Endothelial cell (in vitro differentiated cells): ENCODE measurements at places on chromosomes 2 and 18.

DNA sequence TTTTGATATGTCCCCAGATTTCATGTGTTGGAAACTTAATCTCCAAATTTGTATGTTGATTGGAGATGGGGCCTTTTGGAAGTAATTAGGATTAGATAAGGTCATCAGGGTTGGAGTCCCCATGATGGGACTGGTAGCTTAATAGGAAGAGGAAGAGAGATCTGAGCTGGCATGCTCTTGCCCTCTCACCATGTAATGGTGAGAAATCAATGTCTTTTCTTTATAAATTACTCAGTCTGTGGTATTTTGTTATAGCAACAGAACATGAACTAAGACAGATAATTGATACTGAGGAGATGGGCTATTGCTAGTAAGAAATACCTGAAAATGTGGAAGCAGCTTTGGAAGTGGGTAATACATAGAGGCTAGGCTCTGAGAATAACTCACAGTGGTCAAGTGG, 48.0 kb downstream of the CDC42EP3 start:
- no peak for DNase-seq

- no peak for DNase-seq
Observed at GRCh38 chr18:25237571-25238267, 114.2 kb downstream of the ZNF521 start.

DNA sequence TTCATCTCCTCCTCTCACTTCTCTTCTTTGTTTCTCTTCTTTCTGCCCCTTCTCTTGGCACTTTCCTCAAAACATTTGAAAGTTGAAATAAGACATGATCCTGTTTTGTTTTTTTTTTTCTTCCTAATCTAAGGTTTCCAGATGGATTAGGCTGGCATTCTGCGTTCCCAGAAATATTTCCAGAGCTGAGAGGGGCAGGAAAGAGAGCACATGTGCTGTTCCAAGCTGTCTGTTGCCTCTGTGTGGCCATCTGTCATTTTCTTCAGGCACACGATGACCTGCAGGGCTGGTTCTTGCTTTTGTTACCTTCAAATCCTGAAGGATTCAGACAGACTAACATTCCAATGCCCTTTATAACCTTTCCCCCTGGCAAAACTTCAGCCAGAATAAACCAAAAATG, 142.9 kb downstream of the RNF144A start:
- DNase-seq, result no peak

DNA sequence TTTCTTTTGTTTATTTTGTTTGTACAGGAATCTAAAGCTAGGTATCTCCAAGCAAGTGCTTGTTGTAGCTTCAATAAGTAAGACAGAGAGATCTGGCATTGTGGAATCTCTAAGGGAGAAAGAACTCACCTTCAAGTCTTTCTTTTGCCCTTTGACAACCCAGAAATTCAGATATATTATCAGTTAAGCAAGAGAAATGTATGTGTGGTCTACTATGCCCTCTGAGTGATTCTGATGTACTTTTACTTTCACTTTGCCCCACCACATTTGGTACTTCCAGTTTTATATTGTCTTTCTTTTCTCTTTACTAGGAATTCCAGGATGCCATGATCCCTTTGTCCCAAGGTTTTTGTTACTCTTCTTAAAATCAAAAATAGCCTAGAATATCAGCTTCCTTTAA, 259.6 kb upstream of the PIK3C3 start:
- DNase-seq, result no peak
